Urothelium cell line (cell line): ENCODE measurements at places on chromosomes 7 and 10.
A peak's percentile ranks its signal among the peaks of the same experiment; 100 is the strongest.

GRCh38 chr10:81309041-81309552 lies 565.9 kb upstream of the NRG3 start:
- DNase-seq: no peak

DNA sequence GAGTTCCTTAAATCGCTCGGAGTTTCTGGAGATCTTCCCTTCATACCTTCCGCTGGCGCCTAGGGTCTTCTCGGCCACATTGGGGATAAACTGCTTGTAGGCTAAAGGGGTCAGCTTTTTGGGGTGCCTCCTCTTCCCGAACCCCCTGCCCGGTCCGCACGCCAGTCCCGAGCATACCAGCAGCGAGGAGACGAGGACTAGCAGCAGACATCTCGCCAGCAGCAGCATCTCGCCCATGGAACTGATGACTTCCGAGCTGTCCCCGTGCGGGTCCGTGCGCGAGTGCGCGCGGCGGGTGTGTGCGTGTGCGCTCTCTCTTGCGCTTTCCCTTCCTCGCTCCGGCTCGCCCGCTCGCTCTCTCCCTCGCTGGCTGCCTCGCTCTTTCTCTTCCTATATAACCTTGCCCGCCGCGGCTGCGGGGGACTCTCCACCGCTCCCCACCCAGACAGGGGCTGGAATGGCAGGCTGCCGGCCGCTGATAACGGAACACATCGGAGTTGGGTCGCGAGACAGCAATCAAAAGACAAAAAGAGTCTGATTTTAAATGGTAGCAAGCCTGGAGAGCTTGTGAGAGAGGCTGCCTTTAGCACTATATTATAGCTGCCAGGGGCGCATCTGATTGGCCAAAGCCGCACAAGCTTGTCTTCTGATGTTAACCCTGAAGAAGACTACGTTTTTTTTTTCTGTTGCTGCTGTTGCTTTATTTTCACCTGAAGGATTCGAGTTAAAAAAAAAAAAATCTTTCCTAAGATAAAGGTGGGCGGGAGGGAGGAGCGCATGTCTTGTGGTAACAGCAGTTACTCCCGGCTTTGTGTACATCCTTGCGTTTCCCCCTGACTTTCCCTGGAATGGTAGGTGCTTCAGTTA lies at the start of gene SHH:
TSS of gene SHH (minus strand) at position 569 of the 867 bp plus-strand sequence. CDS start at position 228, 341 bp downstream.
- no peak for DNase-seq

- peak; percentile 69 for DNase-seq
These were observed 47.7 kb upstream of the TRIM8 start for GRCh38 chr10:102596506-102596971.

DNA sequence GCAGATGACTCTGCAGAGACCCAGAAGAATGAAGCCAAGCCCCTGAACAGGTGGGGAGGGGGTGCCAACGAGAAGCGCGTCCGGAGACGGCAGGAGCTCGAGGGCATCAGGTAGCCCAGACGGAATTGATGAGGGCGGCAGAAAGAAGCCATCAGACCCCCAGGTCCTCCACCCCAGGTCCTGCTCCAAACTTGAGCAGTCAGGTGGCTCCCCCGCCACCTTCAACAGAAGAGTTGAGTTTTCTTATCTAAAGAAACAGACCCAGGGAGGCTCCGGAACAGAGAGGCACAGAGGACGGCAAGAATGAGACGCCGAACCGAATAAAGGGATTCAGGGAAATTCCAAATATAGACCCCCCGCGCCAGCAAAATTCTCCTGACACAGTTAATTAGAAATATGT lies 22.2 kb downstream of the RGS10 start:
- DNase-seq: no peak

DNA sequence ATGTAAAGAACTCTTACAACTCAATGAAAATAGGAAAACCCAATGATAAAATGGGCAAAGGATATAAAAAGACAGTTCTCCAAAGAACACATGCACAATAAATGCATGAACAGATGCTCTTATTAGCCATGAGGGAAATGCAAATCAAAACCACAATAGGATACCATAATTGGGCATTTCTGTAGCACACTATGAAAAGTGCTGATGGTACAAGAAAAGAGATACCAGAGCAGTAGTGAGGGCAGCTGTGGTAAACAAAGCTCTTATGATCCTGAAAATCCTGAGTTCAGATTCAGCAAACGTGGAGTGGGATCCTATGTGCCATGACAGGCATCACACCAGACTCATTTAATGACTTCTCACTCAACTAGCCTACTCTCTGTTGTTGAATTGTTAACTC lies 96.7 kb upstream of the SLC25A13 start:
- DNase-seq: no peak

DNA sequence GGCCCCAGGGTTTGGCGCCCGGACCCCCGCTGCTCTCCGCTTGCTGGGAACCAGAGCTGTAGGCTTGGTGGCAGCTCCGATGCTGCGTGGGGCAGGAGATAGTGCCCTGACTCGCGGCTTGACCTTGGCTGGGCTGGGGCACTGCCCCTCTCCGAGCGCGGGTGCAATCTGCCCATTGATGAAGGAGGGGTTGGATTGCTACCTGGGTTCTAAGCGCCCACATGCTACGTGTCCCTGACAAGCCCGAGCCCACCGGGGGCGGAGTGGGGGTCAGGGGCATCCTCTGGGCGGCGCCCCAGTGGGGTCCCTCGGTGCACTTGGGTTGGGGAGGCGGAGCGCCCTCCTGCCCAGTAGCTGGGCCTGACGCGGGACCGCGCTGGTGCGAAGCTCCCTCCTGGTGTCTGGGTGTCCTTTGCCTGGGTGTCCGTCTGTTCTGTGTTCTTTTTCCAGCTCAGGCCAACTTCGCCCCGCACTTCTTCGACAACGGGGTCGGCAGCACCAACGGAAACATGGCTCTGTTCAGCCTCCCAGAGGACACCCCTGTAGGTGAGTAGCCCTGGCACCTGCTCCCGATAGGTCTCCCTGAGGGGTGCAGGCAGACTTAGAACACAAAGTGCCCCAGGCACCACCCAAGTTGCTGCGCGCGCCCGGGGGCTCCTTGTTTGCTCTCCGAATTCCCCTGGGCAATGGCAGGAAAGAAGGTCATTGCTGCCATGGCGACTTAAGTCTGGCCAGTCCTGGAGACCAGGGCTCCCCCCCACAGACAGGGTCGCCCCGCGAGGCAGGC lies 900 bp downstream of the CDHR1 start:
- DNase-seq: no peak

- DNase-seq: no peak
These were observed 55.8 kb upstream of the LANCL2 start for GRCh38 chr7:55309040-55309991.
